Type B pancreatic cell (in vitro differentiated cells): ENCODE measurements at places on chromosomes 6 and 20.

- DNase-seq = no peak
Observed at GRCh38 chr20:10720565-10720964, 46.8 kb upstream of the JAG1 start.

- DNase-seq = no peak
Observed at GRCh38 chr6:90175627-90176538, 120.8 kb downstream of the BACH2 start.

DNA sequence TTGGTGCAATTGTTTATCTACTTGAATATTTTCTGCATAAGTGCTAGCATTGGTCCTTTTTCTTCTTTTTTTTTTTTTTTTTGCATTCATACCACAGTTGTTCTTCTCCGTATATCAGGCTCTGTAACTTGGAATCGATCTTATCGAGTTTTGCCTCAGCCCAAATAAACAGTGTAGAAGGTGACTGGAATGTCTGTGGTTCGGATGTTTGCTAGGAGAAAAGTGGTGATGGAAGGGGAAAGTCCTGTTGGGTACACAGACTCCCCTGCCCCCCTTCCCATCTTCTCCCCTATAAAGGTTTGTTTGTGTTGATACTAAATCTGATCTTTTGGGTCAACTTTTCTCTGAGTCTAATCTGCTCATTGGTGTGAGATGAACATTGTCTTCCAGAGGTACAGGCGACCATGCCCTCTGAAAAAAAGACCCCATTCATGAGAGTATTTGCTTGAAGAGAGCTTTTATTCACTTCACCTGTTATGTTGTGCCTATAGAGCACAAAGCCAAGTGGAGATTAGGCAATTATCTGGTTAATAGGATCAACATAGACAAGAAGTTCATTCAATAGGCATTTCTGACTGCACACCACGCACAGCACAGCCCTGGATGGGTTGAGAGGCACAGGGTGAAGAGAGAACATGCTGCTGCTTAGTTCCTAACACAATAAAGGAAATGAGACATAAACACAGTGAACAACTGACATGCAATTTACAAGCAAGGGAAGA lies 620.0 kb downstream of the PKHD1 start:
- no peak for DNase-seq

GRCh38 chr6:160986851-160987250 lies 4.7 kb upstream of the MAP3K4 start:
- DNase-seq = no peak

- no peak for DNase-seq
Observed at GRCh38 chr6:108243836-108244235, 17.0 kb downstream of the SNX3 start.

- DNase-seq = no peak
Observed at GRCh38 chr6:13156381-13156780, 172.0 kb downstream of the TBC1D7 start.

DNA sequence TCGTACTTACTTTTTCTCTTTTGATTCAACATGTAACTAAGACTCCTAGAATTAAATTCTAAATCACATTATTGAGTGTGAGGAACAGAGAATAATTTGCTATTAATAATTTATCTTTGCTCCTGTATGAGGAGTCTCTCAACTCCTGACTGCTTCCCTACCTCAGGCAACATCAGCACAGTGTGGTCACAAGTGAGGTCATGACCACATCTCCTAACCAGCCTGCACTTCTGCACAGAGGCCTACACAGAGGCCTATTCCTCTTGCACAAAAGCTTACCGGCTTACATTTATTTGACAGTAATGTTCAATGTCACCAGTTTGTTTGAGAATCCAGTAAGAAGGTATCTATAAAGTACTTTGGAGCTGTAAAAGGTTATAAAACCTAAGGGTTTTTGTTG lies 637.4 kb upstream of the MARCKS start:
- no peak for DNase-seq

DNA sequence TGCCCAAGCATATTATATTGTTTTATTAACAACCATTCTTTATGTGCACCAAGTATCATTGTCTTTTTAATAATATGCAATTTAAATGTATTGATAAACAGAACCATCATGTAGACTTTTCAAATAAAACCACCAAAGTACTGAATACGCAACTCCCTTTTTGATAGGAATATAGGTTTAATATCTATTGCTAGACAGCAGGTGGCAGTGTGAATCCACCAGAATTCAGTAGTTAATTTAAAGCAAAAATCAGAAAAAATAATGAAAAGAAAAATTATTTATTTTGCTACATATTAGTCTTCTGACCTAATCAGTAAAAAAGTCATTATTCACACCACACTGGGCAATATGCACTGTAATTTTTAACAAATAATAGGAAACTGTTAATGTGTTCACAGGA lies 143.7 kb downstream of the KLHL32 start:
- DNase-seq = no peak

DNA sequence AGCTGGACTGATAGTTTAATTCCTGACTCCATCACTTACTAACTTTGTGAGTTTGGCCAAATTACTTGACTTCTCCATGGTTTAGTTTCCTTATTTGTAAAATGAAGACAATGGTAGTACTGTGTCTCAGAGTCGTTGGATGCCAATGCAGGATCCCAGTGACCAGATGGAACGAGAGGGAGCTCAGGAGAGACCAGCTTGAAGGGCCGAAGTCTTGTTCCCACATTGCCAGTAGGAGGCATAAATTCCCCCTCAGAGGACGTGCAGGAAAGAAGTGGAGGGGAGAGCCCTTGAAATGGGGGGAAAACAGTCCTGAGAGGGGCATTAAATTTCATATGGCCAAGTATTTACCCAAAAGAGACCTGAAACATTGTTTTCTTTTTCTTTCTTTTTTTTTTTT lies 2.1 kb upstream of the MUC22 start:
- no peak for DNase-seq

DNA sequence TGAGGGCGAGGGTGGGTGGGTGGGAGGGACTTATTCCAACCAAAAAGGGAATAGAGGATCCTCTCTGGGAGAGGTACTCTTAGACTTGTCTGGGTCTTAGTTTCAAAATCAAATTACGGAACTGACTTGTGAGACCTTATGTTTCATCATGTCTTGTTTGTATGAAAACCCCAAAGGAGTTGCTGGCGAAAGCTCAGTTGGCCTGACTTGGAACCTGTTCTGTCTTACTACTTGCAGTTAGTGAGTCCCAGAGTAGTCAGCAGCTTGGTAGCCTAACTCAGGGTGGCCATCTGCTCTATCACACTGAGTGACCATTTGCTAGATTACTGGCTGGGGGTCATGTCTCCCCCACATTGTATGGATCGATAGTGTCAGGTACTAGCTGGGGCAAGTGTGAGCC lies 114.9 kb upstream of the MOCS1 start:
- no peak for DNase-seq

DNA sequence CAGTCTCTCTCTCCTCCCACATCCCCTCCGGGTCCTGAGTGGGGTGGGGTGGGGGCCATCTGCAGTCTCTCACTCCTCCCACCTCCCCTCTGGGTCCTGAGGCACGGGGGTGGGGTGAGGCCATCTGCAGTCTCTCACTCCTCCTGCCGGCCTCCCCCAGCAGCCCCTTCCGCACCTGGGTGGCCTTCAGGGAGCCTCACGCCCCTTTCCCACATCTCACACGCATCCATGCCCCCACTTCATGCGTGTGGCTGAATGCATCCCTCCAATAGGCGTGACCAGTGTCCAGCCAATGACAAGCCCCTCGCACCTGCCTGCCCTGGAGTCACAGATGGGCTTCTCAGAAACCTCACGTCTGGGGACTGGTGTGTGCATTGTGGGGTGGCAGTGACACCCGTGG lies 993 bp upstream of the SRMS start:
- DNase-seq = no peak

GRCh38 chr20:53547664-53548239 lies 45.9 kb downstream of the ZNF217 start:
- no peak for DNase-seq

DNA sequence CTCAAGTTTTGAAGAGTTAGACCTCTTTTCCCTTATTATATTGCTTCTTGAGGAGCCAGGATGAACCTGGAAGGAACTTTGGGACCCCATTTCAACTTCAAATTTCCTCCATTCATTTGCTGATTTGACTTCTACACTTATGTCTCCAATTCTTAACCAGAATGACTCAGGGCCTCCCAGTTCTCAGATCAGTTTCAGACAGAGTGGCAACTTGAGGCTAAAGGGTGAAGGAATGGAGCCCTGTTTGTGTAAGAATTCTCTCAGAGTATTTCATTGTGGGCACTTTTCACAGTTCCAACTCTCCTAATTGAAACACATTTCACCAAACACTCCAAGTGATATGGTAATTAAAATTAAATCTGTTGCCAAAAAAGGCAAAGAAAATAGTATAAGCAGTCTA lies 109.0 kb upstream of the FLRT3 start:
- DNase-seq = no peak

GRCh38 chr6:51618563-51618962 lies 468.9 kb downstream of the PKHD1 start:
- DNase-seq = no peak

DNA sequence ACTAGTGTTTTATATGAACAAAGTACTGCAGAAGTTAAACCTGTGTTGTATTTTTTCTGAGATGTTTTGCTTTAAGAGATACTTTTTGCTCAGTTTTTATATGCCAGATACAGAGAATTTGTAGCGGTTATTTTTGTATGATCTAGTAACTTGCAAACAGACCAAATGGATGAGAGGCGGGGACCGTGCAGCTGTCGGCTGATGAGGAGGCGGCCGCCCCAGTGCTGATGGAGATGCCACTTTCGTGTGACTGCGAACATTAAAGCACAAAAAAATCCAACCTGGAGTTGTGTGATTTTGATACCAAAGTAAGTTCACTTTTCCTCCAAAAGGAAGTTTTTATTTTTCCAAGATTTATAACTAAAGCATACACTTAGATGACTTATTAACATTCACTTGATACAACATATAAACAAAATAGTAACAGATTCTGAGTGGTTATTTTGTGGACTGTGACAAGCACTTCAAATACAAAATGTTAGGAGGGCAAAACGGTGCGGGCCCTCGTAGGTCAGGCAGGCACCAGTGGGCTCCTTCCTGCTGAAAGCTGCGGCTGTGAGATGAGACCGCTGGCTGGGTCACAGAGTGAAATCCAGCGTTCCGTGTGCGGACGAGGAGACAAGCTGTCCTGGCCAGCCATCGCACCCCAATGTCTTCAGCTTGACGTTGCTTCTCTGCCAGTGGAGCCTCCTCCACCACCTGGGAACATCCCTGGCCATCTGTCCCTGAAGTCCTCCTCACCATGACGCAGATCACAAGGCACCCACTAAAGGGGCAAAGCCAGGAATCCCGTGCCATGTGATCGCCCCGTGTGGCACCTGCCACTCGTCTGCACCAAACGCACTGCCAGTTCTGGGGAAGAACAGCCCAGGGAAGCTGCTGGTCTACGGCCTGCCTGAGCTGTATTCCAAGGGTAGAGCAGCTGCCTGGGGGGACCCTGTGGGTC lies 4.0 kb upstream of the OGFR start:
- DNase-seq = no peak

GRCh38 chr6:116766506-116767176 lies 1.1 kb upstream of the FAM162B start:
- no peak for DNase-seq
